ENCODE measurements at places on chromosomes 1 and 21. TPM values are rescaled to one million over a fixed set of nuclear protein-coding genes. Genes with fewer than 3 reads are reported as not detected.

The SAMD13 gene
- total RNA-seq = 1.4 TPM

The BSND gene
- not detected for total RNA-seq

The RYR2 gene
- 0.25 TPM for total RNA-seq

The GIPC2 gene
- 0.25 TPM for total RNA-seq

The CRYBG2 gene
- total RNA-seq = 0.25 TPM

The URB1 gene
- 18.3 TPM for total RNA-seq

The USP1 gene
- 26.4 TPM for total RNA-seq

The NBPF4 gene
- not detected for total RNA-seq

The LRRC71 gene
- not detected for total RNA-seq

The FMO3 gene
- 0.13 TPM for total RNA-seq

The SELENBP1 gene
- 18.1 TPM for total RNA-seq

The KRTAP21-2 gene
- not detected for total RNA-seq

The TRIM17 gene
- total RNA-seq = 0.16 TPM

The RGS7 gene
- not detected for total RNA-seq

The DDX59 gene
- 6.8 TPM for total RNA-seq

The PDE9A gene
- not detected for total RNA-seq

The FAM167B gene
- 0.63 TPM for total RNA-seq

The CACNA1S gene
- not detected for total RNA-seq

The C1orf185 gene
- total RNA-seq = not detected

The CSMD2 gene
- total RNA-seq = 0.13 TPM

The CCDC30 gene
- total RNA-seq = 0.49 TPM

The LMX1A gene
- total RNA-seq = not detected

The LEMD1 gene
- total RNA-seq = not detected

The NR1I3 gene
- not detected for total RNA-seq

The TAL1 gene
- total RNA-seq = 1.5 TPM

The KIF26B gene
- 2.6 TPM for total RNA-seq

The S100A5 gene
- total RNA-seq = 0.16 TPM

The HAO2 gene
- total RNA-seq = not detected

The NHLH2 gene
- not detected for total RNA-seq

The ARTN gene
- total RNA-seq = not detected

The PRRX1 gene
- total RNA-seq = 7.0 TPM

The FAM72D gene
- 2.4 TPM for total RNA-seq

The MROH9 gene
- not detected for total RNA-seq

The VWA1 gene
- 25.4 TPM for total RNA-seq

The SLC22A15 gene
- 3.0 TPM for total RNA-seq

The CYP2J2 gene
- total RNA-seq = 2.9 TPM

The BEND5 gene
- total RNA-seq = 3.5 TPM

The ACTA1 gene
- total RNA-seq = 0.63 TPM

The CDK18 gene
- total RNA-seq = 3.3 TPM

The KAZN gene
- total RNA-seq = 11.0 TPM

The PAX7 gene
- not detected for total RNA-seq

The MASP2 gene
- total RNA-seq = not detected

The IQCC gene
- total RNA-seq = 1.0 TPM

The BARHL2 gene
- total RNA-seq = not detected

The SLC26A9 gene
- not detected for total RNA-seq

The OR2G6 gene
- total RNA-seq = not detected

Measured in mesangial cell (primary cell).